Fibroblast of skin of left biceps (primary cell): ENCODE measurements at places on chromosomes 4 and X.

DNA sequence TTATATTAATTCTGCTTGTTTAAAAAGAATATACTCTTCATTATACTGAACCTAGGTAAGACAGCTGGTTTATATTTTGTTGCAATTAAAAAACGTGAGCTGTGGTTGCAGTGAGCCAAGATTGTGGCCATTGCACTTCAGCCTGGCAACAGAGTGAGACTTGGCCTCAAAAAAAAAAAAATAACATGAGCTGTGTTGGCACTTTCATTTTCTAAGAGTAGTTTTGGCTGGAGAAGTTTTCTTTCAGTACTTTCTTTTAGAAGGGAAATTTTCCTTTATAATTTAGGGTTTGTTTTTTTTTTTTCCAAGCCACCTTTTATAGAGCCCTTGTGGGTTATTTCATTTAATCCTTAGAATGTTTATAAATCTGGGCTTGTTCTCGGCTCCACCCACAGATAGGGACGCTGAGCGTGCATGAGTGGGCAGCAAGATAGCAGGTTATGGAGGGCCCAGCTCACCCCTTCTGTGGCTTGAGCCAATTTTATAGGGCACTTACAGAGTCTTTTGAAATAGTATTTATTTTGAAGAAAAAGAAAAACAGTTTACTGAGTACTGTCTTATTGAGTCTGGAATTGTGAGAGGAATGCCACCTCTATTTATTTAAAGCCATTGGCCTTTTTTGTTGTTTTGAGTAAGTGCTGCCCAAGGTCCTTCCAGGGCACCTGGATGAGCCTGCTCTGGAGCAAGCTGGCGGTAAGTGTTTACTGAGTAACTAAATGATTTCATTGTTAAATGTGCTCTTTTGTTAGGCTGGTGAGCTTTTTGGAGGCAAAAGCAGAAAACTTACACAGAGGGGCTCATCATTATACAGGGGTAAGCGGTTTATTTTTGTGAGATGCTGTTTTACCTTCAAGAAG is 60.9 kb downstream of the HTT start:
- DNase-seq = no peak

- no peak for DNase-seq
Measured at GRCh38 chr4:7339751-7340552, 94.8 kb downstream of the PSAPL1 start.

- no peak for DNase-seq
Measured at GRCh38 chr4:151942971-151943370, 182.2 kb upstream of the GATB start.

DNA sequence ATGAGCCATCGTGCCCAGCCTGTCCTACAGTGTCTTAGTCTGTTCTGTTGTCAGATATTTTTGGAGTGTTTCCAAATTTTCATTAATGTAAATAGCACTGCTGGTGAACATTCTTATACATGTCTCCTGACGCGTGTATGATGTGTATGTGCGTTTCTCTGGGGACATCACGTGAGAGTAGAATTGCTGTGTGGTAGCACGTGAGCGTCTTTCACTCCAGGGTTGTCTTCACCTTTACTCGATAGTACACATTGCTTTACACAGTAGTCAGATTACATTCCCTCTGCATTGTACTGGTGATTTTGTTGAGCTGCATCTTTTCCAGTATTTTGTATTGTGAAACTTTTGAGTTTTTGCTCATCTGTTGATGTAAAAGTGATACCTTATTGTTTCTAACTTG is 60.0 kb downstream of the ARHGAP10 start:
- no peak for DNase-seq

DNA sequence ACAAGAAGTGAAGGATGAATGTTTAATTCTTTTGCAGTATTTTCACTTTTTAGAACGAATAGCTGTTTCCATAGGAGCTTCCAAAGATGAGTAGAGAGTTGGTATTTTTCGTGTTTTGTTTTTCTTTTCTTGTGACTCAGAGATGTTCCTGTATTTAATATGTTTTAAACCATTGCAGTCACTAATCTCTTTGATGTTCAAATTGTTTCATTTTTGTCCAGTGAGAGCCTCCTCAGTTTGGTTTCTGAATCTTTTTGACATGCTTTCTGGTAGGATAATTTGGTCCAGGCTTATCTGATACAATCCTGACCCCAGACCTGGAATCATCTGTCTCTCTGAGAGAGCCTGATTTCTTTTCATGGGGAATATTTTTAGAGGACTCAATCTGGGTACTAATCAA is 41.6 kb downstream of the BEX3 start:
- DNase-seq = no peak

DNA sequence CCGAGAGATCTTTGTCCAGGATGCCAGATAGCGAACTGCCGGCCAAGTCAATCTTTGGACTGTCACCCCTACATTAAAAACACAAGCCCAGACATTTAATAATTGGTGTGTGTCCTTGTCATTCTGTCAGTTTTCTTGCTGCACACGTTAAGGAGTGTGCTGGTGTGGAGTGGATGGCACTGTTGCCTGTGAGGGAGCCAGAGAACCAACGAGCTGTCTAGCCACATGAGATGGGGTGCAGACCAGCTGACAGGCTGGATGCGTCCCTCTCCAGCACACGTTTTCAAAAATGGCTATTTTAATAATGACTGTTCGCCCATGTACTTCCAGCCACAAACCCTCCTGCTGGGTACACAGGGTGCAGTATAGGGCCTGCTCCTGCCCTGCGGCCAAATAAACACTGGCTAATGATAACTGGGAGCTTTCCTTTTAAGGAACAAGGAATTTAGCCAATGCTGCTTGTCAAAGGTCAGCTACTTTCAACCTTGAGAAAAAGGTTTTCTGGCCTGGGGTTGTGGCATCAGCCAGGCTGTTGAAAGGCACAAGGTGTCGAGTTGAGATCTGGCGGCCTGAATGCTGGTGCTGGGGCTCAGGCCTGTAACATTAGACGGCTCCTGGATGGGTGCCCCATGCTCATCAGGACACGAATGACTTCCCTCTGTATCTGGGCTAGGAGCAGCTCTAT is 54.0 kb upstream of the MAP3K15 start:
- no peak for DNase-seq

DNA sequence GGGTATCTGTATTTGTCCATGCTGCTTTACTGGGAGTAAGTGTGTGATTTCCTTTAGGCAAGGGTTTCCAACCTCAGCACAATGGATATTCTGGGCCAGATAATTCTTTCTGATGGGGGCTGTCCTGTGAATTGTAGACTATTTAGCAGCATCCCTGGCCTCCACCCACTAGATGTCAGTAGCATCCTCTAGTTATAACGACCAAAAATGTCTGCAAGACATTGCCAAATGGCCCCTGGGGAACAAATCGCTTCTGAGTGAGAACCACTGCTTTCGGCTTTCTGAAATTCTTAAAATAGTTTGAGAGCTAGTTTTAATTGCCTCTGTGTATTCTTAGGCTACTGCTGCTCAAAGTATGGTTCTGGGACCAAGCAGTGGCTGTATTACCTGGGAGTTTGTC is 81.2 kb upstream of the GPM6B start:
- no peak for DNase-seq
